Memory B cell (primary cell): ENCODE measurements at places on chromosomes 7 and 10.

DNA sequence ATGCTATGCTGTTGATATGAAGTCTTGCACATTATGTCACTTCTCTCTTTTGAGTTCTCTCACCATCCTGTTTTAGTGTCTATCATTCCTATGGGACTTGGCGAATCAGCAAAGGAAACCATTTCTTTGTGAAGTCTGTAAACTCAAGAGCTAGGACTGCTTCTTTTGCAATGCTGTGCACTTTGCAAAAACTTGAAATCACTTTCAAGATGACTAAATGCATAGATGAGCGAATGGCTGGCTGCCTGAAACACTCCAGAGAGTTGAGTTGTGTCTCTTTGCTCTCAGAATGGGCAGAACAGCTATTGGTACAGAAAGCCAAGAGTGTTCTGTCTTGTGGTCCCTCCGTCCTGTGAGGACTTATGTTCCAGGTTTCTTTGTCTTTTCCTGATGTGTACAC is 18.3 kb upstream of the ELMO1 start:
- no peak for DNase-seq

DNA sequence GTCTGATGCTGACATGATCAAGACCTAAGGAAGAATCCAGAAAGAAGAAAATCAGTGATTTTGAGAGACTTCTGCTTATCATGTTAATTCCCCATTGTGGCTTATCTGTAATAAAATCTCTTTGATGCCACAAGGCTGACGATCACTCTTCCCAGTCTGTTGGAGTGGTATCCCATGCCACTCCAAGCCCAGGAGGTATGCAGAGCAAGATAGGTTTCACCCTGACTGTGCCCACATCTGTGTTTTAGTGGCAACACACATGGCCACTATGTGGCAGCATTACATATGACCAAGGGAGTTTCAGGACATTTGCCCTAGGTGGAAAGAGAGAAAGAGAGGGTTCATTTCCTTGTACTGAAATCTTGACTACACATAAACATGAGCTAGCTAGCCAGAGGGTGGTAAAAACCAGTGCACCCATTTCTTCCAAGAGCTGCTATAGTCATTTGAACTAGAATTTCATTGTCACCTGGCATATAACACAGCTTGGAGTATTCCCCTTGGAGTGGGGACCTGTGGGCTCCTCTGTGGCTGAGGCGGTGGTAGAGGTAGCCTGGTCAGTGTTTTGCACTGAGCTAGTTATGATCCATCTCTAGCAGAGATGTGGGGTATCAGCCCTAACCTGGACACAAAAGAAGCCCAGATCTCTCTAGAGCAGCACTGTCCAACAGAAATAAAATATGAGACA is 20.8 kb downstream of the LAMB4 start:
- no peak for DNase-seq

GRCh38 chr7:82534684-82535083 is 91.1 kb upstream of the CACNA2D1 start:
- no peak for DNase-seq

GRCh38 chr10:110083884-110084283 is 76.1 kb downstream of the ADD3 start:
- DNase-seq: no peak

DNA sequence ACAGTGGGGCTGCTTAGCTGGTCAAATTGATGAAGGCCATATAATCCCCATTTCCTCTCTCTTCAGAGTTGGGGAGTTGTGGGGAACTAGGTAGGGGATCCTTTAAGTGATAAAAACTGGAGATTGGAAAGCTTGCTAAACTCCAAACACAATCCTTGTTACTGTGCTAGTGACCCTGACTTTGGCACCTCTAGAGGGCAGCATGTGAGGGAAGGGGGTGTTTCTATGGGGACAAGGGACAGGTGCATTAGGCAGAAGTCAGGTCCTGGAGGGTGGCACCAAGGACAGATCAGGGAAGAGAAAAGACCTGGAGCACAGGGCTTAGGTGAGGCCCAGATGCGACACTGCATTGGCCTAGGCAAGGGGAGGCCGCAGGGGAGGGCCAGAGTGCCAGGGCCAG is 66.9 kb downstream of the CDHR3 start:
- DNase-seq: no peak

DNA sequence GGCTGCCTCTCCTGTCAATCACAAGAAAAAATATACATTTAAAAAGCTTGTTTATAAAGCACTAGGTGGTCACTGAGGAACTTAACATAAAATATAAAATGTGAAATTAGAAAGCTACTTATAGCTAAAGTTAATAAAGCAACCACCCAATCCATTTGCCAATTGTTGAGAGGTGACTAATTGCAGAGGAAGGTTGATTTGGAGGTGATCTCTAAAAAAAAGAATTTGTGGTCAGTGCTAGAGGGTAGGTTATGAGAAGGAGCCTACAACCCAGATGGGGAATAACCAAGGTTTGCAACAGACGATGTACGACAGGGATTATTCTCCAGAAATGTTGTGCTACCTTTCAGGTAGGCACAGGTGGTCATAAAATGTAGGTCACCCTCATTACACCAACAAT is 444.2 kb upstream of the C7orf33 start:
- DNase-seq: no peak

DNA sequence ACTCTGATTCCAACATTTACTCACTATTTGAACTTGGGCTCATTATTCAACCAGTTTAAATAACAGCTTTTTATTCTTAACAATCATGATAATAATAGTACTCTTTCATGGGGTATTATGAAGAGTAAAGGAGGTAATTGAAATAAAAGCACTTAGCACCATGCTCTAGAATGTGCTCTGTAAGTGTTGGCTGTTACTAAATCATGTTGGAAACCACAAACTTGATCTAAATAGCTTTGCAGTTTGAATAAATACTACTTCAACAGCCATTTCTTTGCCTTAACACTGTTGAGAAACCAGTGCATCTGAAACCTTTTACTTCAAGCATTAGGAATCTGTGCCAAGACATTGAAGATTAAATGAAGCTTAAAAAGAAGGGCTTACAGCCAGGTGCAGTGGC is 7.9 kb upstream of the UPF2 start:
- no peak for DNase-seq

GRCh38 chr10:46543466-46544377 is 12.7 kb downstream of the GPRIN2 start:
- DNase-seq: no peak

- no peak for DNase-seq
Observed at GRCh38 chr10:121079226-121079625, 228.1 kb downstream of the WDR11 start.

GRCh38 chr7:146636033-146636356 is 519.4 kb downstream of the CNTNAP2 start:
- DNase-seq: no peak
